Activated naive CD4-positive, alpha-beta T cell treated with anti-CD3 and anti-CD28 coated beads for 36 hours (primary cell): ENCODE measurements at places on chromosomes 1 and 21. TPM values are rescaled to one million over a fixed set of nuclear protein-coding genes. Genes with fewer than 3 reads are reported as not detected.

The OVAAL gene
- total RNA-seq: not detected

The CCSAP gene
- total RNA-seq: 5.0 TPM

The EPHB2 gene
- not detected for total RNA-seq

The HFM1 gene
- not detected for total RNA-seq

The TNFRSF8 gene
- 18.6 TPM for total RNA-seq

The TFB2M gene
- total RNA-seq: 11.1 TPM

The CFHR2 gene
- not detected for total RNA-seq

The TSACC gene
- not detected for total RNA-seq

The NOTCH2 gene
- total RNA-seq: 45.6 TPM

The FLVCR1 gene
- total RNA-seq: 6.0 TPM

The SSX2IP gene
- 11.9 TPM for total RNA-seq

The DMBX1 gene
- not detected for total RNA-seq

The GJA4 gene
- total RNA-seq: 0.69 TPM

The WASF2 gene
- total RNA-seq: 106 TPM

The CFH gene
- total RNA-seq: not detected

The KCNJ10 gene
- not detected for total RNA-seq

The DIPK1A gene
- total RNA-seq: 5.0 TPM

The FAM163A gene
- total RNA-seq: 0.10 TPM

The SLC30A10 gene
- not detected for total RNA-seq

The MFSD2A gene
- 4.5 TPM for total RNA-seq

The PYHIN1 gene
- total RNA-seq: 4.1 TPM

The TCHHL1 gene
- not detected for total RNA-seq

The OR6P1 gene
- not detected for total RNA-seq

The CBR1 gene
- 30.4 TPM for total RNA-seq

The CELA3B gene
- total RNA-seq: not detected

The CALML6 gene
- total RNA-seq: 0.86 TPM

The AGL gene
- 15.6 TPM for total RNA-seq

The CYP4A11 gene
- total RNA-seq: not detected

The PTCH2 gene
- total RNA-seq: 1.0 TPM

The ST6GALNAC5 gene
- not detected for total RNA-seq

The ETV3L gene
- total RNA-seq: not detected

The PLA2G2A gene
- not detected for total RNA-seq

The ASCL5 gene
- not detected for total RNA-seq

The PPP1R12B gene
- total RNA-seq: 12.4 TPM

The ADAMTS5 gene
- not detected for total RNA-seq

The DRAXIN gene
- total RNA-seq: 0.26 TPM

The CFHR1 gene
- total RNA-seq: not detected

The ERICH3 gene
- not detected for total RNA-seq

The FTCD gene
- total RNA-seq: not detected

The CRP gene
- not detected for total RNA-seq

The EXOC8 gene
- total RNA-seq: 12.0 TPM

The CD101 gene
- total RNA-seq: 1.1 TPM

The KRTAP19-1 gene
- total RNA-seq: not detected

The SERPINC1 gene
- not detected for total RNA-seq

The MTARC2 gene
- not detected for total RNA-seq

The PCAT6 gene
- 0.43 TPM for total RNA-seq

The TLR5 gene
- total RNA-seq: 0.93 TPM

The DPH5 gene
- 66.3 TPM for total RNA-seq

The HES3 gene
- not detected for total RNA-seq

The BATF3 gene
- total RNA-seq: 27.1 TPM

The CFAP45 gene
- total RNA-seq: 2.1 TPM

The CYB5RL gene
- total RNA-seq: 13.6 TPM

The LCE1D gene
- total RNA-seq: not detected

The NCAM2 gene
- total RNA-seq: not detected

The ADCY10 gene
- total RNA-seq: not detected

The ELAPOR1 gene
- 4.4 TPM for total RNA-seq
